ENCODE measurements at places on chromosomes 2 and 18.

DNA sequence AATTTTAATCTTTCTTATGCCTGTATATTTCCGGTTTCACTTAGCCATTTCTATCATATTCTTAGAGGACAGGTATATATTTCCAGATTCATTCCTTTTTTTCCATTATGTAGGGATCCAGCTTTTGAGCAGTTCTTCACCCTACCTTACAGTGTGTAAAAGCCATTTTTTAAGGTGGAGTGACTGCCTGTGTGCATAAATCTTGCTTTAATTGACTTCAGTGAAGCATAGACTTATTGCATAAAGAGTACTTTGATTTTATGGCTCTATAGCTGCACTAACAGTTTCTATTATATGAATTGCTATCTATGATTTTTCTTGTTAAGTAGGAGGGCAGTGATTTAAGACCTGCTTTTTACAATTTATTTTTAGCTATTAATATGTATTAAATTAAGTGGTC, 132.6 kb downstream of the NYAP2 start:
- no peak for DNase-seq

GRCh38 chr18:63140997-63141777, 178.4 kb downstream of the BCL2 start:
- DNase-seq, result no peak

- DNase-seq, result no peak
Observed at GRCh38 chr2:177633111-177633510, 240.5 kb downstream of the AGPS start.

DNA sequence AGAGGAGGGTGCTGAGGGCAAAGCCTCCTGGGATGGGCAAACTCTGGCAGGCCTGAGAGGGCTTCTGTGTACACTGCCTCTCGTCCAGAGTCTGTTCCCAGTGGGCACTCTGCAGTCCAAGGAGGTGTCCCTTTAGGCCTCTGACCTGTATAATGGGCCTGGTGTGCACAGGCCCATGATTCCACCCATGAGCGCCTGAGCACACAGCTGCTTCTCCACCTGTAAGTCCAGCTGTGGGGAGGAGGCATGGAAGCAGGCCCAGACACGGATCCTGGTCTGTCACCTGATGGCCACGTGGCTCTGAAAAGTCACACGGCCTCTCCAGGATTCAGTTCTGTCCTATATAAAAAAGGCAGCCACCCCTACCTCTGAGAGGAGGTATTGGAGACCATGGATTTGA, 57.0 kb downstream of the PARD6G start:
- DNase-seq, result no peak

DNA sequence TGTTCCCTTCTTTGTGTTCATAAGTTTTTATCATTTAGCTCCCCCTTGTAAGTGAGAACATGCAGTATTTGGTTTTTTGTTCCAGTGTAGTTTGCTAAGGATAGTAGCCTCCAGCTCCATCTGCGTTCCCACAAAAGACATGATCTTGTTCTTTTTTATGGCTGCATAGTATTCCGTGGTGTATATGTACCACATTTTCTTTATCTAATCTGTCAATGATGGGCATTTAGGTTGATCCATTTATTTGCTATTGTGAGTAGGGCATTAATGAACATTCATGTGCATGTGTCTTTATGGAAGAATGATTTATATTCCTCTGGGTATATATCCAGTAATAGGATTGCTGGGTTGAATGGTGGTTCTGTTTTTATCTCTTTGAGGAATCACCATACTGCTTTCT, 33.4 kb downstream of the CARF start:
- DNase-seq, result no peak

GRCh38 chr2:69582582-69583176, 60.9 kb downstream of the AAK1 start:
- peak; percentile 29 for DNase-seq

DNA sequence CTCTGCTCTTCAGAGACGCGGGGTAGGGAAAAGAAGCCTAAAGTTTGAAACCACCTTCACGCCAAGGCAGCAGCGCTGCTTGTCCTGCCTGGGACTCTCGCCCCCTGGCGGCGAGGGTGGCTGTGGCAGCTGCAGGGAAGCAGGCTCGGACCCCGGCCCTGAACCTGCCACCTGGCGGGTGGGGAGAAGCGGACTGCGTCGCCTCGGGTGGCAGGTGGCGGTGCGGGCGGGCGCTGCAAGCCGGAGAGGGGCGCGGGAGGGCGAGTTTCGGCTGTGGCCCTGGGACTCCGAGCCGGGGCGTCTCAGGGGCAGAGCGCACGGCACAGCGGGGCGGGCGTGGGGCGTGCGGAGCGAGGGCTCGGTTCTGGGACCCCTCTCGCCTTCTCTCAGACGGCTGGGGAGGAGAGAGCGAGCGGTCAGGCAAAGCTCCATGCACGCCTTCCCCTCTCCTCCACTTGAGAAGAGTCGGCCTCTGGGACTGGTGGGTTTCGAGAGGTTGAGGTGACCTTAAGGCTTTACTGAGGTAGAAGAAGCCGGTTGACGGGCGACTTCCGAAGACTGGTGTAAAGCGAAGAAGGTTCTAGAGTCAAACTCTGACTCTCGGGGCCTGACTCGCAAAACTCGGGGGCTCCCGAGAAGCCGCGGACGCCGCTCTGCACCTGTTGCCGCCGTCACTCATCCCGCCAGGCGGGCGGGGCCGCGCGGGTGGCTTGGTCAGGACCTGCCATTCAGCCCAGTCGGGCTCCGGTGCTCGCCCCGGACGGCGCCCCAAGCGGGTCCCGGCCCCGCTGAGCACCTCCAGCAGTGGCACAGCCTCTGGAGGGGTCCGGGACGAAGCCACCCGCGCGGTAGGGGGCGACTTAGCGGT, 1.1 kb upstream of the BOLL start:
- no peak for DNase-seq

- DNase-seq, result no peak
Observed at GRCh38 chr2:73536133-73536840, 105.9 kb downstream of the NAT8 start.

- DNase-seq, result no peak
Observed at GRCh38 chr2:199191461-199191860, 266.3 kb downstream of the SATB2 start.

DNA sequence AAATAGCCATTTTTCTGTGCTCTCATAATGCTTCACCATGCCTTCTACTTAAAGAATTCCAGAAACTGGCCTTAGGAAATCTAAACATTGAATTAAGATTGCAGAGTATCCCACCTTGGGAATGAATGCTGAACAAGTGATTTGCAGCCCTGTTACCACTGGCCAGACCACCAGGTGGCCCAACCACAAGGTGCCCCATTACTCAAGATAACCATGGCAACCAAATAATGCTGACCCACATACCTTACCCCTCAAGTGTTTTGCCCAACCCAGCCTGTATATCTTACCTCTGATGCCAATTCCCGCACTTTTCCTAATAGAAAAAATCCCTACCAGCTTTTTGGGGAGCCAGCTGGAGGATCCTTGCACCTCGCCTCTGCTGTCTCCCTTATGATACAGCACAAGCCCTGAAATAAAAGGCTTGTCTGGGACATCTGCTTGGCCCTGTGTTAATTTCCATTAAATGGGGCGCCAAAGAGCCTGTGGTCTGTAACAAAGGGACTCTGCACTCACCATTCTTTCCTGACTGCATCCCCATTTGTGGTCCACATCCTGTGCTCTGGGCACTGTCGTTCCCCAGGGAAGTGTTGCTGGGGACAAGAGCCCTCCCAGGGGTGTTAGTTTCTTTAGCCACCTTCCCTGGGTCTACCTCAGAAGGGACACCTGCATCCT, 17.3 kb upstream of the KCNF1 start:
- DNase-seq, result no peak

- no peak for DNase-seq
Observed at GRCh38 chr2:206890179-206890578, 49.1 kb upstream of the CPO start.

DNA sequence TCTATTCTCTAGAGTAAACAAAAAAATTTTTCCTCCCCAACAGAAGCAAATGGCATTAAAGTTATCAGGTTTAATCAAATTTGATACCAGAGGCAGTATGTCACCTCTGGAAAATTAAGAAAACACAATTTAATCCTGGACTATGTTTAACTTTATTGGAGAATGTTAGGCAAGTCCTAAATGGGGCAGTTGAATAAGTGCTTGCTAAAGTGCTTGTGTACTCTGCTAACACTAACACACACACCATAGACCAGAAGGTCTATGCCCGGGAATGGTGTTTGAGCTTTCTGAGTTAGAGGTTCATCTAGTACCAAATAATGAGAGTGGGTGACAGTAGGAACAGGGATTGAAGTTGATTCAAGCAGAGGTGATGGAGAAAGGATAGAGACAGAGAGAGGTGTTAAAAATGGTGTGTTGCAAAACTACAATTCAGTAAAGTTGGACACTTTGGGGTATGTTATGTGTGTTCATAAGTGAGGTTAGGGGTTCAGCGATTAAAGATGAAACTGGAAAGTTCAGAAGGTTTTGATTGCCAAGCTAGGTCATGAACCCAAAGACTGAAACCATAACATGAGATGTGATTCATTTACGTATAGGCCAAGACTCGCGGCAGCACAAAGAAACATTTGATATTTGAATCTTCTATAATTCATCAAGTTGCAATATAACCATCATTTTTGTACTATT, 40.5 kb upstream of the PEX13 start:
- no peak for DNase-seq

- DNase-seq, result peak; percentile 38
Observed at GRCh38 chr2:170813611-170814532, 2.8 kb upstream of the GAD1 start.

- no peak for DNase-seq
Observed at GRCh38 chr2:174763780-174764179, 492 bp downstream of the CHRNA1 start.

- no peak for DNase-seq
Observed at GRCh38 chr2:207767461-207768167, 2.1 kb downstream of the FZD5 start.

GRCh38 chr2:156134887-156135286, 197.6 kb downstream of the NR4A2 start:
- DNase-seq, result no peak

DNA sequence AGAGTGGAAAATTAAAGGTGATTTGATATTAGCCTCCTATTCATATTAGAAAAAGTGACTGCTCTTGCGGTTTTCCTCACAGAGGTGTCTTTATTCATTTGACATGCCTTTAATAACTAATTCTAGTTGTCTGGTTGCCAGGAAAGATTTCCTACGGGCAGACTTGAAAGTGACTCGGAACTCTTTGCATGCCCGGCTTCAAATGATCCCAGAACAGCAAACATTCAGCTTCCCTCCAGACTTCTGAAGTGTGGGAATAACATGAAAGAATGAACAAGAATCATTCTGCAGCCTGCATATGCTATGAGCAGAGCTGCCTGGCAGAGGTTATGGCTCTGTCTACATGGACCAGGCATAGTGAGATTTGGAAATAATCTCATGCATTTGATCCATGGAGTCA, 89.6 kb upstream of the PKDCC start:
- no peak for DNase-seq

- no peak for DNase-seq
Observed at GRCh38 chr2:80610108-80610507, 305.6 kb upstream of the LRRTM1 start.

DNA sequence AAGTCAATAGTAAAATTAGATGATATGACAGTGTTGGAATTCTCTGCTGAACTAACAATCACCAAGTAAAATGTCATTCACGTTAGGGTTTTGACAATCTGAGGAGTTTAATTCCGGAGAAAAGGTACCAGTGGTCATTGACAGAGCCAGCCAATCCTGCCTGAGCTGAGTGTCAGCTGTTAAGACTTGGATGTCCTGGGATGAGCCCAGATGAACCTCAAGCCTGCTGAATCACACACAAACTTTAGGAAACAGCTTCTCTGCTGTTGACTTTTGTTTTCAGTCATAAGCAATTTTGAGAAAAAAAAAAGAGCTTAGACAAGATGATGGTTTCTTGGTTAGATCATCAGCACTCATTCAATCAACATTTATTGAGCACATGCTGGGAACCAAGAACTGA, 600.0 kb upstream of the SLC39A10 start:
- no peak for DNase-seq

GRCh38 chr2:151067658-151068369, 193.8 kb downstream of the RBM43 start:
- DNase-seq, result no peak

GRCh38 chr2:138182937-138183312, 218.7 kb downstream of the HNMT start:
- no peak for DNase-seq

DNA sequence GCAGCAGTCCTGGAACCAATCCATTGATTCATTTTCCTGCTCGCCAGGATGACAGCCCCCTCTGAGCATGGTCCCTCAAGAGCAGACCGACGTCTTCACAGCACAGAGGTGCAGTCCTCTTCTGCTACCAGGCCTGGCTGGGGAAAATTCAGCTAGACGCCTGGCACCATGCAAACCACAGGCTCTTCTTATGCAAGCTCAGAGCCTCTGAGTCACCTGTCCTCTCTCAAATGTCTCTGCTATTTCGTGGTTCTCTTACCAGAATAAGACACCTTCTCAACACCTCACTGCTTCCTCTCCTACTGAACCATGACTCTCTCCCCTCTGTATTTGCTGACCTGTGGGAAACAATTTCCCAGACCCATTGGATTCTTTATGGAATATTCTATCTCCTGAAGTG, 79.8 kb upstream of the CYRIA start:
- no peak for DNase-seq

DNA sequence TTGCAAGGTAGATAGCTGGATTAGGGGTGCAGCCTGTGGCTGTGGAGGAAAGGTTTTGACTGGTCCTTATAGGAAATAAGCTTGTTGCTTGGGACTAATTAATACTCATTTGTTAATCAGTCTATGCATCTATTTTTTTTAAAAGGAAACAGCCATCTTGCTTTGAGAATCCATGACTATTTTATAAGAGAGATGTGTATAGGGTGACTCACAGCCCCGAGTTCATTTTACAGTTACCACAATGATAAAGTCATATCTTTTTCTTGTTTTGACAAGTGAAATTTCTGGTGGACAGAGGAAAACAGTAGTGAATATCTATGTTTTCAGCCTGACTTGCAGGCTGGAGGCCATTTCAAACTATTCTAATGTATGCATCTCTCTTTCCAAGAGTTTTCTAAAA, 193.5 kb upstream of the CCDC68 start:
- no peak for DNase-seq

- DNase-seq, result no peak
Observed at GRCh38 chr2:31802711-31803110, 208.1 kb downstream of the MEMO1 start.

DNA sequence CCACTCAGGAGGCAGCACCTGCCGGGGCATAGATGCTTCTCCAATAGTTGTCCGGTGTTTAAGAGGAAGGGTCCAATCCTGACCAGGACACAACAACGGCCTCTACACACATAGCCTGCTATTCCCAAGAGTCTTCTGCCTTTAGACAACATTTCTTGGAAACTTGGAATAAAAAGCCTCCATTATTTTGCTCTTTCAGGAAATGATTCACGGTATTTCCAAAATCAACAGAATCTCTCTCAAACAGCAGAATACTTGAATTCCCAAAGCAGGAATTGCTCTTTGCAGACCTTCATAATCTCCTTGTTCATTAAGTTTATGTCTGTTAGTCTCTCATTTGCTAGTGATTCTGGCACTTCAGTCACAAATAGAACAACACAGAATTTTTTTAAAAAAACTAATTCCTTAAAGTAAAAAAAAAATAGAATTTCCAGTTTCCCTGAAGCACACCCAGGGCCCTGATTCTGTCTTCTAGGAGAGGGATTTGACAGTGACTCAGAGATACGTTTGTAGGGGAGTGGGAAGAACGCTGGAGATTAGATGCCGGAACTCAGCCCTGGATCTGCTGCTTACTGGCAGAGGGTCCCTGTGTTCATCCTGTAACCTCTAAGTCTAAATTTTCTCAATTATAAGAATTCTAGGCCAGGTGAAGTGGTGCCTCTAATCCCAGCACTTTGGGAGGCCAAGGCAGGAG, 74.7 kb downstream of the NAB1 start:
- no peak for DNase-seq

All from NAMALWA (cell line).